Forelimb muscle (tissue), 1 donor: ENCODE measurements at places on chromosomes 3 and 15. TPM values are rescaled to one million over a fixed set of nuclear protein-coding genes. Genes with fewer than 3 reads are reported as not detected.
A peak's percentile ranks its signal among the peaks of the same experiment; 100 is the strongest.

Gene FAM107A
- polyA plus RNA-seq: 0.72 TPM

DNA sequence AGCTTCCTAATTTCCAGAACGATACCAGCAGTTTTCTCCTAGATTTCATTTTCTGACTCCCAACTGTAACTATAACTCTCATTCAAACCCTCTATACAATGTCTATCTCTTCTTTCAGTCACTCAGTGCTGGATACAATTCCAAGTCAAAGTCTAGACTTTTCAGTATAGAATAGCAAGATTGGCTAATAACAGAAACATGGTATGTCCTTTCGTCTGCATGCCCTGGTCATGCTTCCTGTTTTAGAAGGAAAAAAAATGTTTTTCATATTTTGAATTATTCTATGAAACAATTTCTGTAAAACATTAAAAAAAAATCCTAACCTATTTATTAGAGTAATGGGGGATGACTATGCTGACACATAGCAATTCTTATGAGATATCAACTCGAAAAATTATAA, 180.0 kb downstream of the KCNAB1 start:
- DNase-seq: no peak

- DNase-seq: no peak
These were observed 22.7 kb upstream of the UBXN7 start for GRCh38 chr3:196454935-196455334.

GRCh38 chr3:53147151-53147902, 13.7 kb upstream of the PRKCD start:
- DNase-seq: no peak

DNA sequence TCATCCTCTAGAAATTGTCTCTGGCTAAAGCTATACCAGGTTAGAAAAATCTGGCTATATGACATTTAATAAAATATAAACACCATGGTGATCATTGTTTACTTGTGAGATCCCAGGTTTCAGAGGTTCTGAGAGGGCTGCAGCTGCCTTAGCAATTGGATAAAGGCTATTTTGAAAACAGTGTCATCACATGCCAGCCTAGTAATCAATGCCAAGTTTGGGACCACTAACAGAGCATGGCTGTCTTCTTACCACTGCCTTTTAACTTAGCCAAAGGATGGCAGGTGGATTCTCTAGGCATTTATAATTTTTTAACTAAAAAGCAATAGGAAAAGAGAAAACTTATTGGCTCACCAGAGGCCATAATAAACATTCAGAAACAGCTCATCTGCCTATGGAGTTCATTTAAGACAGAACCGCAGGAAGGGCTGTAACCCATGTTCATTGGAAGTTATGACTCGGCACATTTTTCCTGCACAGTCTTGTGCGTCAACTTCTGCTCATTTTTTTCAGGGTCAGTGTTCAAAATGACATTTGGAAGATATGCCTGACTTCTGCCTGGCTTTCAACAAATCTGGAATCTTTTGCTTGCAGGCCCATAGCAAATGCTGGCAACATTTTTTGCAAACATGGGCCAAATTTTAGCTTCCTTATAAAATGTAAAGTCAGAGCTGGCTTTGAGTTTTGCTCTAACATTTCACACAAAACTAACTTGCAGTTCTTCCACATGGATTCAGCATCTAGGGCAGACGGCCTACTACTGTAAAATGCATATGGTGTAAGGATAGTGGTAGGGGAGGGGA, 476.0 kb upstream of the TBL1XR1 start:
- DNase-seq: peak; percentile 56

GRCh38 chr15:47603026-47603425, 114.3 kb upstream of the SEMA6D start:
- DNase-seq: no peak

DNA sequence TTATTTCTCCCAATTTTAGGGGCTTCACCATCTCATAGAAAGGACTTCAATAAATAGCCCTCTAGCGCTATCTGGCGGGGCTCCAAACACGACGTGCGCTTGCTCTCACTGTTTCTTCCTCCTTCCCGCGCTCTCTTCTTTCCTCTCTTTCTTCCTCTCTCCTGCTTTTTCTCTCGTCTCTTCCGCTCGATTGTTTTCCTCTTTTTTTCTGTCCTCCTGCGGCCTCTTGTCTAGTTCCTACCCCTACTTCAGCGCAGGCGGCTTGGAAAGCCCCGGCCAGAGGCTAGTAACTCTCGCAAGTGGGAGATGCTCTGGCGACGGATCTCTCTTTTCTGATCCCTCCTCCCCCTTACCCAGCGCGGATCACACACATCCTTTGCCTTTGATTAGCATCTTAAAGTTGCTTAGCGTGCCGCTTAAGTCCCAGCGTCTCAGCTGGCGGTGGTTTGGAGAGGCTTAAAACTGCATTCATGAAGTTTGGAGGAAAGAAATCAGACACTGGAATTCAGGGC, 6.2 kb upstream of the MEIS2 start:
- DNase-seq: no peak

Gene FBXW12
- 0.15 TPM for polyA plus RNA-seq

- DNase-seq: no peak
These were observed 242.0 kb downstream of the SV2B start for GRCh38 chr15:91342097-91342496.

DNA sequence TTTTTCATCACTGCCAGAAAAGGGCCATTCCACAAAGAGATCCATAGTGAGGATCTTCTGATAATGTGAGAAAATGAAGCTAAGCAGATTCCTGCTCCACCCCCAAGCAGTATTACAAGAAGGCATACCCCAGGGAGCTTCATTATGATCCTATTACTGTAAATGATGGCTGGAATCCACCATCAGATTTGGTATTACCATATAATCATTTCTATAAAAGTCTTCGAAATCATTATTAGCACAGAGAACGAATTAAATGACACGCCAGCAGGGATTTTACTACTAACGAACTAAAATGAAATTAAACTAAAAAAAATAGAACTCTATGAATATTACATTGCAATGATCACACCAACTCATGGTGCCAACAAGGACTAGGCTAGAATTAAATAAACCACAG, 24.4 kb downstream of the TRIM42 start:
- DNase-seq: no peak

Gene CNTN4
- polyA plus RNA-seq: 9.0 TPM

- DNase-seq: no peak
These were observed 213.4 kb downstream of the ERC2 start for GRCh38 chr3:56254835-56255234.
